Effector memory CD8-positive, alpha-beta T cell (primary cell): ENCODE measurements at places on chromosomes 5 and 9.

DNA sequence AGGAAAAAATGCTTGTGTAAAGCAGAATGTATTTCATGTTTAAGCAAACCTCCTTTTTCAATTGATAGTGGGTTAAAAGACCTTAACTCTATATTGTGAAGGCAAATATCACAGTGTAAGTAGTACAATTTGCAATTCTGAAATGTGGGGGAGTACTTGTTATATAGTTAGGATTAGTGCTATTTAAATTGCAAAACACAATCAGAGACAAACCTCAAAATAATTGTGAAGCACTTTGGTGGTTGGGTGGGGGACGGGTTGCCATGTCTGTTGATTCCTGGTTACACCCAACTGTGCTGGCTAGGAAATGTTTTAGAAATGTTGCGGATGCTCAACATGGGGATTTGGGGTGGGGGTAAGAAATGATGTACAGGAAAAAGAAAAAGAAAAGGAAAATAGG lies 37.4 kb downstream of the EGFLAM start:
- no peaks in the 10 kb centered on the region for H3K36me3 ChIP-seq
- peaks cover 7% of the 10 kb centered on the region for H3K27me3 ChIP-seq
- DNase-seq: no peak

DNA sequence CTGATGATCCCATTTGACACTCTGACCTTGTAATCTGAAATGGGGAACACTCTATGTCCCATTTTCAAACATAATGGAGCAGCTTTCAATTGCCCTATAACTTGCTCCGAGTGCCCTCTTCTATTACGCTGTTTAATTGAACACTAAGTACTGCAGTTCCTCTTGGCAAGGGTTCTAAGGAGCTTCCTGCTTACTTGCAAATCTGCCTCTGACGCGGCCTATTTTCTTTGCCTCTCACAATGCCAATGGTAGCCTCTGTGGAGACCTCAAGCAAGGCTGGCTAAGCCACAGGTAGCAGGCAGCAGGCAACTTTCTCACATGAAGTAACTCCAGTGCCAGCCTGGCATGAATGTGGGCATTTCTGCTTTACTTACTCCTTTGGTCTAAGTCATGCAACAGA lies 443.4 kb upstream of the TRPC7 start:
- no peaks in the 10 kb centered on the region for H3K36me3 ChIP-seq
- no peak overlapping the region for H3K27ac ChIP-seq

GRCh38 chr9:91896097-91896496 lies 53.9 kb downstream of the ROR2 start:
- H3K27ac ChIP-seq: no peak overlapping the region
- no peak overlapping the region for H3K4me3 ChIP-seq
- H3K27me3 ChIP-seq: peaks cover 41% of the 10 kb centered on the region

- no peaks in the 10 kb centered on the region for H3K27me3 ChIP-seq
- peaks cover 11% of the 10 kb centered on the region for H3K36me3 ChIP-seq
- DNase-seq: no peak
- H3K4me3 ChIP-seq: no peak overlapping the region
- no peak overlapping the region for H3K27ac ChIP-seq
These were observed 17.9 kb downstream of the ITGA1 start for GRCh38 chr5:52805615-52806014.

DNA sequence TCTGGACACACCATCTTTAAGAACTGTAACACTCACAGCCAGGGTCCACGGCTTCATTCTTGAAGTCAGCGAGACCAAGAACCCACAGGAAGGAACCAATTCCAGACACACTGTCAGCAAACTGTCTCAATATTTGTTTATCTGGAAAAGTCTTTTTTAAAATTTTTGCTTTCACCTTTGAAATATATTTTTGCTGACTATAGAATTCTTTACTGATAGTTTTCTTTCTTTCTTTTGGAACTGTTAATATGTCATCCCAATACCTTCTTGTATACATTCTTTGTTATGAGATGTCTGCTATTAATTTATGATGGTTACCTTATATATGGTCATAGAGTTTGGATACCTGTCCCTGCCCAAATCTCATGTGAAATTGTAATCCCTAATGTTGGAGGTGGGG lies 145.1 kb upstream of the IRX4 start:
- H3K36me3 ChIP-seq: no peaks in the 10 kb centered on the region
- H3K27ac ChIP-seq: no peak overlapping the region

DNA sequence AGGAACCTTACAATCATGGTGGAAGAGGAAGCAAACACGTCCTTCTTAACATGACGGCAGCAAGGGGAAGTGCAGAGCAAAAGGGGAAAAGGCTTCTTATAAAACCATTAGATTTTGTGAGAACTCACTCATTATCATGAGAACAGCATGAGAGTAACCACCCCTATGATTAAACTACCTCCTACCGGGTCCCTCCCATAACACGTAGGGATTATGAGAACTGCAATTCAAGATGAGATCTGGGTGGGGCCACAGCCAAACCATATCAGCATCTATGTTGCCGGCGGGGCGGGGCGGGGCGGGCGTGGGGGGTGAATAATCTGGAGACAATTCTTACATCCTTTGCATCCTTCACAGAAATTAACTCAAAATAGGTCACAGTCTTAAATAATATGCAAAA lies 58.8 kb upstream of the GFPT2 start:
- no peaks in the 10 kb centered on the region for H3K4me1 ChIP-seq
- H3K27me3 ChIP-seq: peaks cover 14% of the 10 kb centered on the region
- no peak overlapping the region for H3K27ac ChIP-seq

DNA sequence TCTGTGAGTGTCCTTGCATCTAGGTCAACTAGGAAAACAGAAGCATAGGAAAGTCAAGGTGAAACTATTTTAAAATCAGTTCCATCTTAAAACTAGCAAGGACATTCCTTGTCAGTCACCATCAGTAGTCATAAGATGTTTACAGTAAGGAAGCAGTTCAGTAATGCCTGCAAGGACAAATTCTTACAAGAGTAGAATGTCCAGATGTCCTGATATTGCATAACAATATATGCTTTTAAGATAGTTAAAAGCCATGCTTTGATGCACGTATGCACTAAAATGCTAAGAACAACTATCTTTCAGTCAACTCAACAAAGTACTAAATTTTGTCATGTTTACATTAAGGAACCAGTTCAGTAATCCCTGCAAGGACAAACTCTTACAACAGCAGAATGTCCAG lies 11.3 kb upstream of the SVEP1 start:
- no peak overlapping the region for H3K27ac ChIP-seq
- no peaks in the 10 kb centered on the region for H3K36me3 ChIP-seq
- no peaks in the 10 kb centered on the region for H3K4me1 ChIP-seq
- H3K27me3 ChIP-seq: no peaks in the 10 kb centered on the region

DNA sequence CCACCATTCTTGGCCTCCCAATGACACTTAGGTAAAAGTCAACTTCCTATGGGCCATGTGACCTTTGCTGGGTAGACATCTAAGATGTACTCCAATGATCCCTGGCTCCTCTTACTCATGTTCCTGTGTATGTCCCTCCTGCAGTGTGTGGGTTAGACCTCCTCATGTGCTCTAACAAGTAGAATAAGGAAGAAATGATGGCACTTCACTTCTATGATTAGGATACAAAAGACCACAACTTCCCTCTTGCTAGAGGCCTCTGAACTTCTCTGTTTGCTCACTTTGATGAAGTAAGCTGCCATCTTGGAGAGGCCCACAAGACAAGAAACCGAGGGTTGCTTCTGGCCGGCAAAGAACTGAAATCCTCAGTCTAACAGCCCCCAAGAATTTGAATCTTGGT lies 131.8 kb downstream of the TAF11L14 start:
- H3K4me3 ChIP-seq: no peak overlapping the region
- no peaks in the 10 kb centered on the region for H3K36me3 ChIP-seq
- H3K4me1 ChIP-seq: no peaks in the 10 kb centered on the region
- no peak for DNase-seq
- no peaks in the 10 kb centered on the region for H3K27me3 ChIP-seq
- H3K27ac ChIP-seq: no peak overlapping the region

DNA sequence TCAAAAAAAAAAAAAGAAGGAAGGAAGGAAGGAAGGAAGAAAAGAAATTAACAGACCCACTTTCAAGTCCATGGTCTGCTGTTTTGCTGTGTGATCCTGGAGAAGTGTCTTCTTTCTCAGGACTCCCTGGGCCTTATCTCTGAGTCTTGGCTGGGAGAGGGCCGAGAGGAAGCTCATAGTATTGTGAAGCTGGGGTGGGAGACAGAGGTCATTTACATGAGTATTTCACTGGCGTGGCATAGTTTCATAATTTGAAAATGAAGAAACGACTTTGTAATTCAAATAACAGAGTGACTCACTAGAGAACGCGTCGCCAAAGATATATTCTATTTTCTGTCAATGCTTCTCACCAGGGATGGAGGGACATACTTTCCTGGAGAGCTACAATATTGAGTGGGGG lies 2.4 kb upstream of the C9orf50 start:
- no peak for DNase-seq
- H3K27me3 ChIP-seq: peaks cover 46% of the 10 kb centered on the region
- H3K36me3 ChIP-seq: peaks cover 30% of the 10 kb centered on the region
- no peak overlapping the region for H3K27ac ChIP-seq
- H3K4me1 ChIP-seq: peaks cover 25% of the 10 kb centered on the region

DNA sequence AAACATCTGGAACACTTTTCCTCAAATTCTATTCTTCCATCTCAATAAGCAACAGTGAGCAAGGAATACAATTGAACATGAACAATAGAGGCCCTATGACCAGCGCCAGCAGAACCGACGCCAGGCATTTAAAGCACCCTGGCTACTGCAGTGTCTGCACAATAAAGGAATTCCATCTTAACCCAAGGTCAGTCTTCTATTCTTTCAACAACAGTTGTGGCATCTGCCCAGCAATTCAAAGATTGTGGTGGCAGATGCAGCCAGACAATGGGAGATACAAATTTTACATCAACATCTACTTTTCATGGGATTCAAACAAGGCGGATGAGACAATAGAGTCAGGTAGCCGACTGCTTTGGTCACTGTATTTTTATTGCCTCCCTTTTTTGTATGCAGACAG lies 65.9 kb downstream of the ELL2 start:
- no peaks in the 10 kb centered on the region for H3K27me3 ChIP-seq
- no peak overlapping the region for H3K4me3 ChIP-seq
- no peak for DNase-seq
